ENCODE measurements at places on chromosomes 11 and 22. TPM values are rescaled to one million over a fixed set of nuclear protein-coding genes. Genes with fewer than 3 reads are reported as not detected.

Gene ATXN10
- total RNA-seq, result 28.4 TPM

DNA sequence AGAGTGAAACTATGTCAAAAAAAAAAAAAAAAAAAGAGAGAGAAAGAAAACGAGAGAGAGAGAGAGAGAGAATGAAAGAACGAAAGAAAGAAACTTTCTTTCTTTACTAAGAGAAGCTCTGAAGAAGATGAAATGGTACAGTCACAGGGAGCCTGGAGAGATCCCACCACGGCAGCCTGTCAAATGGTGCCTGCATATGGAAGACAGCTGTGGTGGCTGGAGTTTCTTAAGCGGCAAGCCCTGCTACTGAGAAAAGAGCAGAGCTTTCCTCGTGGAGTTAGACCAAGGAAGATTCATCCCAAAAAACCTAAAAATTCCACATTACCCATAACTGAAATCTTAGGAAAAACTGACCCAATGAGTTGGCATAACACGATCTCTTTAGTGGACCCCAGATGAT, 66.7 kb downstream of the MICAL3 start:
- no peak for DNase-seq
- H3K36me3 ChIP-seq, result no peaks in the 10 kb centered on the region
- H3K27me3 ChIP-seq, result no peaks in the 10 kb centered on the region
- no peaks in the 10 kb centered on the region for H3K4me1 ChIP-seq
- no peak overlapping the region for H3K27ac ChIP-seq

DNA sequence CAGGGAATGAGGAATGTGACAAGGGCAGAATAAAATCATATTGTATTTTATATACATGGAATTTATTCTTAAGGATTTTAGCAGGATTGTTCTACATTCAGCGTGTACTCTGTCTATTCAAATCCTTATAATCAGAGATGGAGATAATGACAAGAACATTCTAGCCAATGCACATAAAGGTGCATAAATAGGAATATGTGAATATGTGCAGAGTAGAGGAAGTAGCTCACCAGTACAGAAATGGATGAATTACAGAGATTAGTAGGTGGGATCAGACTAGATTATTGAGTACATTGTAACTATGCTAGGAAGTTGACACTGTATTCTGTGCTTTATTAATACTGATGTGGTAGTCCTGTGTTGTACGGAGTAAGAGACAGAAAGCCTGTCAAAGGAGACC, 1308.8 kb downstream of the FAM181B start:
- H3K4me3 ChIP-seq, result no peak overlapping the region
- no peak for DNase-seq
- H3K36me3 ChIP-seq, result no peaks in the 10 kb centered on the region
- H3K27me3 ChIP-seq, result no peaks in the 10 kb centered on the region
- no peaks in the 10 kb centered on the region for H3K4me1 ChIP-seq

DNA sequence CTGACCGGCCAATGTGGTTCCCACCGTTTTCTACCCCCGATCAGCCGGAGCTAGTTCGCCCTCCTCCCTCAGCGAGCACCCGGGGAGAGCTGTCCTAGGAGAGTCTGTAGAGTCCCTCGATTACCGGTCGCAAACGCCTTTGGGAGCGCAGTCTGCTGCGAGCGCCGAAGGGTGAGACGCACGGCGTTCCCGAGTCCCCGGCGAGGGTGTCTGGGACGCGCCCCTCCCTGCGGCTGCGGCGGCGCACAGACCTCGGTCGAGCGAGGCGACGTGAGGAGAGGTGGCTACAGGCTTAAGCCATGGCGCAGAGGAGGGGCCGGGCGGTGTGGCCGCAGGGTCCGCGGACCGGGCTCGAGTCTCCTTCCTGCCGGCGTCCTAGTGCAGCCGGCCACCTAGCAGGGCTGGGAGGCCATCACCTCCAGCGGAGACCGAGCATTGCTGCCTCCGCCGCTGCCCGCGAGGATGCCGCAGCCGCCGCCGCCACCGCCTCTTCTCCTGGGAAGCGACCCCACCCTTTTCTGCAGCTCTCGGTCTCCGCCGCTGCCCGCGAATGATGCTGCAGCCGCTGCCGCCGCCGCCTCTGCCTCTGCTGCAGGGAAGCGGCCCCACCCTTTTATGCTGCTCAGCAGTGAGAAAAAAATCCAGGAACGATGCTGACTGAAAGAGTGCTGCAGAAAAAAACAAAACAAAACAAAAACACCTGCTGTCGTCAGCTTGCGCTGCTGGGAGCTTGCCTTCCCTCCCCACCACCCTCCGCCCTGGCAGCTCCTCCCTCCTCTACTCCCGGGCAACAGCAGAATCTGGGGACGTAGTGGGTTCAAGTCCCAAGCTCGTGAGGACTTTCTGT, at the start of gene MAP6:
Gene MAP6 (minus strand): TSS at position 588 of the 847 bp plus-strand sequence. CDS start 669 bp downstream, outside the sequence.
- peak within 1 kb of the TSS; percentile 45 for H3K27ac ChIP-seq
- H3K36me3 ChIP-seq, result no peaks in the 10 kb centered on the region

DNA sequence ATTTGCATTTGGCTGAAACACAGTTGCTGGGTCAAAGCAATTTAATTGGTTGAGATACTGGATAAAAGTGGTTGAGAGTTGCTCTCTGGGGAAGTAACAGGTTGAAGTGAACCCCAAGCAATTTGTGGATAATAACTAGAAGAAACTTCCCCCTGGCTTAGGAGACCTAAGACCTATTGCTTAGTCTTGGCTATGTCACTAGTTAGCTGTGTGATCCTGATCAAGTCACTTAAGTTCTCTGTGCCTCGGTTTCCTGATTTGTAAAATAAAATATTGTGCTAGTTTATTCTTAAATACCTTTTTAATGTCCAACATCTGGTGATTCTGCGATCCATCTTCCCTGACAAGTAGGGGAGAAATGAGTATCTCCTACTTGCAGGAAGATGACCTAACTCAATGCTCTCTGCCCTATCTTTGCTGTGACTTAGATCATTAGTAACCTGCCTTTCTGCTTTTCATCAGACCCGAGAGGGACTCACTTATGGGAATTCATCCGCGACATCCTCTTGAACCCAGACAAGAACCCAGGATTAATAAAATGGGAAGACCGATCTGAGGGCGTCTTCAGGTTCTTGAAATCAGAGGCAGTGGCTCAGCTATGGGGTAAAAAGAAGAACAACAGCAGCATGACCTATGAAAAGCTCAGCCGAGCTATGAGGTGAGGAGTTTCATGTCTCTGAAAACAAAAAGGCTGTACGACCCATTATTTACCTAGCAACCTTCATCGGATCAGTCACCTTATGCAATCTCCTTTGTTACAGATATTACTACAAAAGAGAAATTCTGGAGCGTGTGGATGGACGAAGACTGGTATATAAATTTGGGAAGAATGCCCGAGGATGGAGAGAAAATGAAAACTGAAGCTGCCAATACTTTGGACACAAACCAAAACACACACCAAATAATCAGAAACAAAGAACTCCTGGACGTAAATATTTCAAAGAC, 37.5 kb downstream of the EHF start:
- no peaks in the 10 kb centered on the region for H3K4me1 ChIP-seq
- DNase-seq, result no peak
- H3K4me3 ChIP-seq, result no peak overlapping the region
- no peaks in the 10 kb centered on the region for H3K27me3 ChIP-seq
- no peaks in the 10 kb centered on the region for H3K36me3 ChIP-seq

- no peak overlapping the region for H3K4me3 ChIP-seq
- H3K27me3 ChIP-seq, result no peaks in the 10 kb centered on the region
- no peak overlapping the region for H3K27ac ChIP-seq
- H3K36me3 ChIP-seq, result peaks cover 52% of the 10 kb centered on the region
- H3K4me1 ChIP-seq, result no peaks in the 10 kb centered on the region
These were observed 16.4 kb downstream of the TOM1 start for GRCh38 chr22:35315855-35316745.

DNA sequence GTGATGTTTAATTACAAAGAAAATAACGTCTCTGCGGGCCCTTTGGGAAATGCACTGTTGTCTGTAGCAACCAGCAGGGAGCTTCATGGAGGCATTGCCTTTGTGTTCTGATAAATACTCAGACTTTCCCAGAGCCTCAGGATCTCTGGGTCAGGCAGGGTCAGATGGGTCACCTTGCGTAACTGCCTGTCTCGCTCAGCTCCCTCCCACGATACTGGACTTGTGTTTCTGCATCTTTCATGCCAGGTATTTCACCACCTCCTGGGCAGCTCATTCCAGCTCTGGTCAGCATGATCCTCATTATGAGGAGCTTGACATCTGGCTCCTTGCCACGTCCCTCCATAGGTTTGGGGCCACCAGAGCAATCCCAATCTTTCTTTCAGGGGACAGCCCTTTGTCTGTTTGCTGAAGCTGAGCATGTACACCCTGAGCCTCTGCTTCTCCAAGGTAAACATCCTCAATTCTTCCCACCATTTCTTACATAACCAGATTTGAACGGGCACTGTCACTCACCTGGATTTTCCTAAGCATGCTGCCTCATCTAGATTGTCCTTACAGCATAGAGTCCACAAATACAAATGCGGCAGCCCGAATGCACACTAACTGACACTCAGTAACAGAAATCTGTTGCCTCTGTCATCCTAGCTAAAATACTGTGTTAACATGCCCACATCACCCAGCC, 162.3 kb downstream of the LARGE1 start:
- no peak for DNase-seq
- H3K4me3 ChIP-seq, result no peak overlapping the region
- no peaks in the 10 kb centered on the region for H3K36me3 ChIP-seq
- no peaks in the 10 kb centered on the region for H3K4me1 ChIP-seq

DNA sequence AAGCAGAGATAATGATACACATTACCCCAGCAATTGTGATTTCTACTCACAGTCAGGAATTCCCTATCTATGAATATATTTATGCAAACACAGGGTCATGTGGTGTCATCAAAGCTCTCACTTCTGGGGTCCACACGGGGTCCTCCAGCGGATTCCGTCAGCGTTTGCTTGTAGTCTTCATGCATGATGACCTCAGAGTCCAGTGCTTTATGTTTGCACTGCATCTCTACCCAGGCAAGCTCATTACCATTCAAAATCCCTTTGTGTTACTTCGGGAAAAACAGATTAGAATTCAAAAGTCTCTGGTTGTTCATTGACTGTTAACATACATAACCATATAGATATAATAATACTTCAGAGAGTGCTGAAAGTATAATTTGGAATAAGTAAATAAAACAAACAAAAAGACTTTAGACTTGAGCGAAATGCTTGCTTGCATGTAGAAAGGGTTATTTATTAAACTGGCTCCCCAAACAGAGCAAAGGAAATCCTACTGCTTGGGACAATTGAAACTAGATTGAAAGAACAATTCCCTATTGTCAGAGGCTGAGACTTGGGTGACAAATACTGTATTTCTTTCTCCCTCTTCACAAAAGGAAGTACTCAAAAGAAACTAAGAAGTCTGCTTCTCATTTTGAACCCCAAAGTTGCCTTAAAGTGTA, 423.1 kb downstream of the ETS1 start:
- no peak for DNase-seq
- H3K4me3 ChIP-seq, result no peak overlapping the region
- H3K4me1 ChIP-seq, result no peaks in the 10 kb centered on the region
- no peaks in the 10 kb centered on the region for H3K27me3 ChIP-seq
- H3K27ac ChIP-seq, result no peak overlapping the region

Gene NLRP14
- 0.27 TPM for total RNA-seq

DNA sequence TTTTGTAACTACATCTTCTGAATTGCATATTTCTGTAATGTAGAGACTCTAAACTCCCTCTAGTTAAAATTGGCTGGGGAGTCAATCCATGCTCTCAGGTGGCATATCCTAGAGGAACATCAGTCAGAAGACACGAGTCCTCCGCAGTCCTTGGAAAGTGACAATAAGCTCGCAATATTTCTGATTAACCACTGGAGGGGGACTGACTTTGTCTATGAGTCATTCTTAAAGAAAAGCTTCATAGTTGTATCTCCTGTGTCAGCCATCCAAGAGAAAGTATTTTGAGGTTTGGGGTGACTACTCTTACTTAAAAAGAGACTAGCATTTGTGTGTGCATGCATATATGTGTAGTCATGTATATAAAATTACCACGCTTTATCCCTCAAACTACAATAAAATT, 60.2 kb downstream of the SLN start:
- H3K4me3 ChIP-seq, result no peak overlapping the region
- no peaks in the 10 kb centered on the region for H3K4me1 ChIP-seq
- H3K36me3 ChIP-seq, result no peaks in the 10 kb centered on the region
- no peak overlapping the region for H3K27ac ChIP-seq
